ENCODE measurements at places on chromosomes 16 and 17.
A peak's percentile ranks its signal among the peaks of the same experiment; 100 is the strongest.

GRCh38 chr16:80100186-80100585 lies 440.6 kb upstream of the DYNLRB2 start:
- DNase-seq = no peak

DNA sequence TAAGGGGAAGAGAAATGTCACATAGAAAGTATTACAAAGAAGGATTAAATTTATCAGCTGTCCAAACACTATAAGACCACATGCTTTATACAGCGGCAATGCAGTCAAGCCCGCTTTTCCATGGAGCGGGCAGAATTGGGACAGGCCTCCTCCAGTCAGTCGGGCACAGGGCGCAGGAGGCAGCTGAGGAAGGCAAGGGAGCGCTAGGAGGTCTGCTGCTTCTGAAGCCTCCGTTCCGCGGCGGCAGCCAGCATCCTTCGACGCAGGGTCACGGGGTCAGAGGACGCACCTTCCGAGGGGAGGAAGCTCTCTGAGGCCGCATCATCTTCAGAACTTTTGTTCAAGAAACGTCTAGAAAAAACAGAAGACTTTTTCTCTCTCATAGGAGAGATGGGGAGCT lies 62.6 kb downstream of the AMFR start:
- no peak for DNase-seq

DNA sequence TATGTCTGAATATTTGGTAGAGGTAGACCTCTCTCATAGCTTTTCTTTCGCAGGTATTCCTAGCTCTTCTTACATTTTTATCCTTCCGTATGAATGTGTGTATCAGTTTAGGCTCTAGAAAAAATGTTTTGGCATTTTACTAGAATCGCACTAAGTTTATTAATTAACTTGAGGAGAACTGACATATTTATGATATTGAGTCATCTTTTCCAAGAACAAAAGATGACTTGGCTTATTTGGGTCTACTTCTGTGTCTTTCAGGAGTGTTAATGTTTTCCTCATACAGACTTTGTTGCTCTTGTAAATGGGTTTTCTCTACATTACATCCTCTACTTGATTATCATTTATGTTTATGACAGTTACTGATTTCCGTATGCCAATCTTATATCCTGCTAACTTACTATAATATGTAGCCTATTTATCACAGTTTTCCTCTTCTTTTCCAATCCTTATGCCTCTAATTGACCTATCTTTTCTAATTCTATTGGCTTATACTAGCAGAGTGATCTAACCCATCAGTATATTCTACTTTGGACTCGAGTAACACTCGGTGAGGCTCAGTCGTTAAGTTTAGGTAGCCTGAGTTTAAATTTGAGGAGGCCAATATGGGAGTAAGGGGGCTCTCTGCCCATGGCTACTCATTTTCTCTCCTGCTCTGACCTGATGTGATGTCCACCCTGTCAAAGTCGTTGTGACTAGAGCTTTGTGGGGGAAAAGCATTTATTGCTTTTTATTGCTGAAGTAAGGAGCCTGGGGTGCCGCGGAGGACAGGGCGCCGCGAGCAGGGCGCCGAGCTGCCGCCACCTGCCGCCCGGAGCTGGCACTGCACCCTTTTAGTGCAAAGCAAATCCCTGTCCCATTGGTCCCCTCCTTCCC lies 20.0 kb downstream of the ST6GALNAC1 start:
- peak; percentile 82 for DNase-seq

GRCh38 chr16:88347656-88348376 lies 34.9 kb upstream of the ZNF469 start:
- no peak for DNase-seq

DNA sequence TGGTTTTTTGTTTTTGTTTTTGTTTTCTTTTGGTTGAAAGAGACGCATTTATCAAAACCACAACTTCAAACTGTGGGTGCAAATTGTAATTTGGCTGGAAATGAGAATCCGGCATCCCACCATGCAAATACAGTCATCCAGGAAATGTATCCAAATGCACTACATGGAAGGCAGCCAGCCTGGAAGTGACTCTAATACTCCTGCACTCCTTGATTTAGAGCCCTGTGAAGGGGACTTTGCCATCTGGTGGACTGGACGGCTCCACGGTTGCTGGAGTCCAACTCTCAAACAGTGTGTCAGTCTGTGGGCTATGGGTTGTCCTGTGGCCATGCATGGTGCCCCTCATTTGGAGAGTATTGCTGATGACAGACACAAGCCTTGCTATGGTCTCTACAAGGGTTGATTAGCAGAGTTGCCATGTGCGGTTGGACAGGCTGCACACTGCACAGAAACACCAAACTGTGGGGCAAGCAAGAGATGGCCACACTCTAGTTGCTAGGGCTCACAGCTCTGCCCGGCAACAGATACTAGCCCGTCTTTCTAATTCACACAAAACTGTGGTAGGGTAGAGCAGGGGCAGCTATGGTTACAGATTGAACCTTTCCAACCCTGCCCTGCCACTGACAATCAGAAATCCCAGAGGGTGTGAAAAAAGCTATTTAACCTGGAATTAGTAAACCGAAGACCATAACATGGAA lies 62.4 kb downstream of the VAT1L start:
- no peak for DNase-seq

DNA sequence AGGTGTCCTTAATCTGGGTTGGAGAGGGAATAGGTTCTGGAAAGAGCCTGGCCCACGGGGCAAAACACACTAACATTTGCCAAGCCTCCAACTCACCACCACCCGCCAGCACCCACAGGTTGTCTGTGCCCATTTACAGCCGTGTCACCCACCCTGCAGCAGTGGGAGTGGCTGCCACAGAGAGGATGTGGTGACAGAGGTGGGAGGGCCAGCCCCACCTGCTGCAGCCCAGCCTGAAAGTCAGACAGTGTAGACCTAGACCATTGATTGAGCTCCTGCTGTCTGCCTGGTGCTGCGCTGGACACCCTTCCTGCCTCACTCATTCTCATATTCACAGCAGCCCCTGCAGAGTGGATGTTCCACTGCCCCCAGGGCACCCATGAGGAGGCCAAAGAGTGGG lies 44.7 kb downstream of the IL21R start:
- DNase-seq = peak; percentile 69

GRCh38 chr17:42894283-42895184 lies 6.1 kb upstream of the G6PC1 start:
- DNase-seq = no peak

- DNase-seq = no peak
Measured at GRCh38 chr17:6286233-6286632, 148.7 kb downstream of the AIPL1 start.

DNA sequence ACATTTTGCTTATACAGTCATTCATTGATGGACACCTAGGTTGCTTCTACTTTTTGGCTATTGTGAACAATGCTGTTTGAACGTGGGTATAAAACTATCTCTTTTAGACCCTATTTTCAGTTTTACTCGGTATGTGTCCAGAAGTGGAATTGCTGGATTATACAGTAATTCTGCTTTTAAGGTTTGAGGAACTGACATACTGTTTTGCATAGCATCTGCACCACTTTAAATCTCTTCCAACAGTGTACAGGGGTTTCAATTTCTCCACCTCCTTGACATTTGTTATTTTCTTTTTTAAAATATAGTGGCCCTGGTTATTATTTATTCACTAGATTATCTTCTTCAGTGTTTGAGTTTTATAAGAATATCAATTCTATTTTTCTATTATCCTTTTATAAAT lies 116.9 kb downstream of the USP22 start:
- no peak for DNase-seq

DNA sequence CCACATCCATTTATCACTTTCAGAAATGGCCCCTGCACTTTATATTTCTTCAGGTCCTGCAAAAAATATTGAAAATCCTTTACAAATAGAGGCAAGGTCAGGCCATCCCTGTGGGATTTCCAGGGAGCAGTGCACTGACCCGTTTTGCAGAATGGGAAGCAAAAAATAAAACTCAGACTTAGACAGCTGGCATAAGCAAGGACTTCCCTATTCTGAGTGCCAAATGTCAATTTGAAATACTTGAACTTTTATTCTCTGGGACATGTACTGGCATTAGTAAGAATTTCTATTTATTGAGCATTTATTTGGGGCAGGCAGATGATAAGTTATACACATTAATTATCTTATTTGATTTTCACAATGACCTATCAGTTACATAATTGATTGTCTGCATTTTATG lies 32.4 kb downstream of the PRKCB start:
- DNase-seq = no peak

DNA sequence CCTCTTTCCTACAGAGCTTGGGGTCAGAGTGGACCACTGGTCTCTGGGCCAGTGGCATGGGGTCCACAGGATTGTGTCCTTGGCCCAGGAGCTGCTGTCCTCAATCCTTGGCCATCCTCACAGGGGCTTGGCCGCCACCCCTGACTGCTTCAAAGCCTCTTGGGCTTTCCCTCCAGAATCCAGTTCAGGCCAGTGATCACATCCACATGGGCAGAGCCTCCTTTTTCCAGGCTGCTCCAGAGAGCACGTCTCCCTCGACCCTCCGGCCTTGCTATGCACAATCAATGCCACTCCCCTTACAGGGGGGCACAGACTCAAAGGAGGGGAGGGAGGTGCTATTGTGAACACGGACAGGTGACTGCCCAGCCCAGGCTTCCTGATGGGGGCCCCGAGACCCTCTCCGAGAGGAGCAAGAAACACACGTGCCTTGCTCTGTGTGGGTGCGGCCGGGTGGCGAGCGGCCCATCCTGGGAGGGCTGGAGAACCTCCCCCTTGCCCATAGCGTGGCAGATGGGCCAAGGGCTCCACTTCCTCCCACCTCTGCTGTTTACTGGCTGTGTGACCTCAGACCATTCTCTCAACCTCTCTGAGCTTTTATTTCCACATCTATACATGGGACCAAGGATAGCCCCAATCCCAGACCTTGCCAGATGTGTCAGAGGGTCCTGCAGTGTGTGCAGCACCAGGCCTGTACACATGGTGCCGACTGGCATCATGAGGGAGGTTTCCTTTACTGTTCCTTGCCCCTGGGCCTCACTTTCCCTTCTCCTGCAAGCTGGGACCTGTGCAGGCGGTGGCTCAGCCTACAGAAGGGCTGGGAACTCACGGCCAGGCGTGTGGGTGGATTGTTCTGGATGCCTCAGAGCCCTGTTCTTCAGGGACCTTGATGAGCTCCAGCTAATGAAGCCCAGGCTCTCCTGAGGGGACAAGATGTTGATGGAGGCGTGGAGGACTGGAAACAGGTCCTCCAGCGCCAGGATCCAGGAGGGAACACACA lies 229.0 kb upstream of the GSE1 start:
- DNase-seq = no peak

- no peak for DNase-seq
Measured at GRCh38 chr16:22625967-22626366, 115.3 kb downstream of the NPIPB5 start.

- DNase-seq = no peak
Measured at GRCh38 chr17:65518256-65518655, 43.2 kb downstream of the AXIN2 start.

GRCh38 chr17:46782250-46782953 lies 36.1 kb downstream of the WNT3 start:
- no peak for DNase-seq

GRCh38 chr17:16478649-16479048 lies 13.3 kb downstream of the LRRC75A start:
- no peak for DNase-seq

GRCh38 chr16:28092721-28093384 lies 29.3 kb upstream of the GSG1L start:
- DNase-seq = no peak

DNA sequence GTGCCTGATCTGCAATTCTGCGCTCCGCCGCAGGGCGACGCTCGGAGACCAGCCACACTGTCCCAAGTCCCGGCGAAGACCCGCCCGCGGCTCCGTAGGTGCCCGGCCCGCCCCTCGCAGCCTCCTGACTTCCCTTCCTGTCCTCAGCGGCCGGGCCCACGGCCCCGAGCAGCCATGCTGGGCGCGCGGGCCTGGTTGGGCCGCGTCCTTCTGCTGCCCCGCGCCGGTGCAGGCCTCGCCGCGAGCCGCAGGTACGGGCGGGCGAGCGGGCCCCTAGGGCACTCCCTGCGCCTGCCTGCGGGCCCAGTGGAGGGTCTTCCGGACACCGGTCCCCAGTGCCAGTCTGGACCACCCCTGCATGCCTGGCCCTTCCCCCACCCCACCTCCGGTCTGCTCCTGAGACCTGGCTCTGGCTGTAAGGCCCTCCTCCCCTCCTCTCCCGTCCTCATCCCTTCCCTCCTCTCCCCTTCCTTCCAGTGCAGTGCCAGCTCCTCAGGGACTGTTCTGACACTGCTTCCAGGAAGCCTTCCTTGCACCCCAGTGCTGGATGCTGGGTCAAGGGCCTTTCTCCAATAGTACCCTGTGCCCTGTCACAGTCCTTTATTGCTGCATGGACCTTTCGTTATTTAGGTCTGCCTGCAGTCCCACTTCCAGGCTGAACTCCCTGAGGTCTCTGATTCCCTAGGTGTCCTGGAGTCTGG lies at the start of gene SPATA20:
Gene SPATA20, plus strand, starts transcription at position 140 of the 701 bp plus-strand sequence. Its CDS starts 35 bp downstream, at position 175.
- DNase-seq = peak; percentile 88

- DNase-seq = no peak
Measured at GRCh38 chr16:5979905-5980550, 882.4 kb upstream of the EEF2KMT start.

DNA sequence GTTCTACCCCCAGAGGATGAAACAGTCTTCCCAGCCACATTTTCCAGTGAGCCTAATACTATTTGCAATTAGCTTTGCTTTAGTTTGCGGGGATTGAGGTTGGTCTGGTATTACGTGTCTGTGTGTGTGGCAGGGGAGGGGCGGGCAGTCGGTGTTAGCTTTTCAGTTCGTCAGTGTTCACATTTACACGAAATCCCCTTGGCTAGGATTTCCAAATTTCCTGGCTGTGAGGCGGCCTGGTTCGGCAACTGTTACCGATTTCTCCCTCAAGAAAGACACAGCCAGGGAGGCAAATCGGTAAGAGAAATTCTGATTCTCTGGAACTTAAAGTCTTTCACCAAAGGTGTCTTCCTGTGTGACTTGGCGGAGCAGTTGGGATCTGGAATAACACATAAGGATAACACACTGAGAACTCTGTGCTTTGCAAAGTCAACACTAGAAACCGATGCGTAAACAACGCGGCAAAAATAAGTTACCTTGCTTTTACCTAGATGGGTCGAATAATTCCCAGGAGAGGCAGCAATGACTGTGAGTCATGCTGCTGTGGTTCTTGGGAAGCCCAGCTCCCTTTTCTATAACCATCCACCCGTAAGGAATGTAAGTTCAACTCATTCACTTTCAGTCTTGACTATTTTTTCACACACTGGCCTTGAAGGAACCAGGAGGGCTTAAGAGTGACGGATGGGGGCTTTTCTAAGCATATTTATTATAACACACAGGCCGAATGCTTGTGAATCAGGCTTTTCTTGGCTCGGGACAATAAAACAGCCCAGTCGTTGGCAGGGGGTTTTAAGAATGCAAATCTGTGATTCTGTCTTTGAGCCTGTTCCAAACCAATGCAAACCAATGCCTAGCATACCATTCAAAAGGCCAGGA lies 24.2 kb downstream of the GPRC5B start:
- no peak for DNase-seq

DNA sequence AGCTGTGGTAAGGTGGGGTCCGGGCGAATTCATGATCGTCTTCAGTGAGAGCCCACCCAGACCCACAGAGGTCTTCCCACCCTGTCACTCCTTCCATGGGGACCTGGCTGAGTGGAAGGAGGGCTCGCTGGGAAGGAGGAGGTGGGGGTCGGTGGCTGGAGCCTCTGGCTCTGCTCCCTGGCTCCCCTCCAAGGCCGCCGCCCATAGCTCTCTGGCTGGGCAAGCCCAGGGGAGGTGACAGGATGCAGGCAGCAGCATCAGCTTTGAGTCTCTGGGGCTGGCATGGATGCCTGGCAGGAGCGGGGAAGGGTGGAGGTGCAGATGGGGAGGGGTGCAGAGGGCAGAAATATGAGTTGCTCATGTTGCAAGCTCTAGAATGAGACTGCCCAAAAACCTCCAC lies 147.0 kb downstream of the ENGASE start:
- no peak for DNase-seq
